ENCODE measurements at places on chromosomes 2 and 18.
A peak's percentile ranks its signal among the peaks of the same experiment; 100 is the strongest.

- no peak for DNase-seq
Measured at GRCh38 chr2:60899230-60899891, 18.0 kb downstream of the REL start.

- DNase-seq: peak; percentile 46
Measured at GRCh38 chr2:88690591-88691338, 708 bp upstream of the RPIA start.

DNA sequence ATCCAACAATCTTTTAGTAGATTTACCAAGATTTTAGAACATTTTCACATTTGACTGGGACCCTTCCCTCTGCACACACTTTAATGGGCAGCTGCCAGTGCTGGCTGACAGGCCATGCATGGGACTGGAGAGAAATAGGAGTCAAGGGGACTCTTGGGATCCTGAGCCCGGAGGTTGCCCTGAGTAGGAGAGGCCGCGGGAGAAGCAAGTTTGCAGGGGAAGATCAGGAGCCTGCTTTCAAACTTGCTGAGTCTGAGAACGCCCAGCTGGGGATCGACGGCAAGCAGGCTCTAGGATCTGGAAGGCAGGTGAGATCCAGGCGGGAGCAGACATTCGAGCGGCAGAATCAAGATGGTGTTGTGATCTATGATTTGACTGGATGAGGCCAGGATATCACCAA, 186.1 kb downstream of the HDAC4 start:
- no peak for DNase-seq

GRCh38 chr18:35443434-35443833, 54.3 kb downstream of the INO80C start:
- DNase-seq: no peak

- DNase-seq: no peak
Measured at GRCh38 chr2:203685081-203685621, 21.3 kb upstream of the CD28 start.

GRCh38 chr18:12421732-12422131, 14.0 kb downstream of the PRELID3A start:
- DNase-seq: no peak

- no peak for DNase-seq
Measured at GRCh38 chr2:237171396-237171795, 85.7 kb downstream of the COPS8 start.

GRCh38 chr2:13917958-13918357, 714.6 kb upstream of the LRATD1 start:
- no peak for DNase-seq

DNA sequence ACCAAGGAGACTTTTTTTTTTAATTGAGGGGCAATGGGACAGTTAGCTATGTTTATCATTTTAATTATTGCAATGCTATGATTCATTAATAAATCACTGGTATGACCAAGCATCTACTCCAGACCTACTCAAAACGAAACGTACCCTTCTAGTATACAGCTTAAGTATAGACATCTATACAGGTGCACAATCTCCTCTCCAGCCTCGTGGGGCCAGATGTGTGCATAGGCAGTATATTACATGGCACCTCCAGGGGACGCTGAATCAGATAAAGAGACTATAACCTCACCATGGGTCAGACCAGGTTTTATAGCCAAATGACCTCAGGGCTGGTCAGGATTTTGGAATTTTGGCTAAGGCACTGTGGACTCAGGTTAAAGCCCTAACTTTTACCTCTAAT, 86.6 kb downstream of the SS18 start:
- no peak for DNase-seq

DNA sequence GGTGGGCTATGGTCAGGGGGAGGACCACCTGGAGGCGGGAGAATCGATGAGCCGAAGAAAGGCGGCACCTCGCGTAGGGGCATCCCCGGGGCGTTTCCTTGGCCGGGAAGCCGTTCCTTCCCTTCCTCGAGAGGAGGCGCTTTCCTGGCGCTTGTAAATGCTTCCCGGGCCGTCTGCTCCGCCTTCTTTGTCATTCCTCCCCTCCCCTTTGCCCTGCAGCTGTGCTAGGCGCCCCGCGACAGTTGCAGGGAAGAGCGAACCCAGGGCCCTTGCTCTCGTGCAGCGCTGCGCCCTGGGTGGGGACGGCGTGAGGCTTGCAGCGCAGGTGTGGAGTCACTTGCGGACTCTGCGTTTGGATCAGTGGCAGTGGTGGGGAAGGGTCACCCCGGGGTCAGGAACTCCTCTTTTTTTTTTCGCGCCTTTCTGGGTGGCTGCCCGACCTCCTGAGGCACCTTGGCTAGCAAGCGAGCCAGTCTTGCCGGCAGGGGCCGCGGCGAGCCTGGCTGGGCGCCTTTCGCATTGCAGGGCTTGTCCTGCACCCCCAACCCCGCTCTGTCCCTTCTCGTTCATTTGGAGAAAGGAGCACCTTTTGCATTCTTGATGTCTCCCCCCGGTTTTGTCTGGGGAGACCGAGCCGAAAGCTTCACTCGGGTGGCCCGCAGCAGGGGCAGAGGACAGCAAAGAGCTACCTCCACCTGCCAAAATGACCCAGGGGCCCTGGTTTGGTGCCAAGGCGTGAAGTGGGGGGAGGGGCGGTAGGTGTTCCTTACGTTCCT, 858 bp downstream of the KCNS3 start:
- DNase-seq: peak; percentile 30

- DNase-seq: no peak
Measured at GRCh38 chr2:61478086-61478485, 7.2 kb upstream of the USP34 start.

- no peak for DNase-seq
Measured at GRCh38 chr2:101435001-101435862, 39.7 kb downstream of the RFX8 start.

- peak; percentile 63 for DNase-seq
Measured at GRCh38 chr18:62329691-62330454, 4.8 kb downstream of the TNFRSF11A start.

- DNase-seq: no peak
Measured at GRCh38 chr2:36452260-36452659, 96.7 kb downstream of the CRIM1 start.

GRCh38 chr18:23146861-23147469, 11.7 kb downstream of the CABLES1 start:
- no peak for DNase-seq

DNA sequence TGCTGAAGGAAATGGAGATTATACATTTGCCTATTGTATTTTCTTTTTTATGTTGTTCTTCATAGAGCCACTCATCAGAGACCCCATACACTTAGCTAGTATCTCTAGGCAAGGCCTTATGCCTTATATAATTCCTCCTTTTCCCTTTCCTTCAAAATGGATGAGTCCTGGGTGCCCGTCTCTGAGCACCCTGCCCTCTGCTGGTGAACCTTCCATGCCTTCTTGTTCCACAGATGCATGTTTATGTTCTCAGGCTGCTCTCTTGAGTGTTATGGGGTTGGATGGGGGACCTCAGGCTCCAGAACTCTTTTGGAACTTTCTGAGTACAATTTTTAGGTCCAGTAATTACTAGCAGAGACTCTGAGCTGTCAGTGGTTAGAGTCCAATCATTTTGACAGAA, 368.6 kb upstream of the SPRED2 start:
- no peak for DNase-seq

DNA sequence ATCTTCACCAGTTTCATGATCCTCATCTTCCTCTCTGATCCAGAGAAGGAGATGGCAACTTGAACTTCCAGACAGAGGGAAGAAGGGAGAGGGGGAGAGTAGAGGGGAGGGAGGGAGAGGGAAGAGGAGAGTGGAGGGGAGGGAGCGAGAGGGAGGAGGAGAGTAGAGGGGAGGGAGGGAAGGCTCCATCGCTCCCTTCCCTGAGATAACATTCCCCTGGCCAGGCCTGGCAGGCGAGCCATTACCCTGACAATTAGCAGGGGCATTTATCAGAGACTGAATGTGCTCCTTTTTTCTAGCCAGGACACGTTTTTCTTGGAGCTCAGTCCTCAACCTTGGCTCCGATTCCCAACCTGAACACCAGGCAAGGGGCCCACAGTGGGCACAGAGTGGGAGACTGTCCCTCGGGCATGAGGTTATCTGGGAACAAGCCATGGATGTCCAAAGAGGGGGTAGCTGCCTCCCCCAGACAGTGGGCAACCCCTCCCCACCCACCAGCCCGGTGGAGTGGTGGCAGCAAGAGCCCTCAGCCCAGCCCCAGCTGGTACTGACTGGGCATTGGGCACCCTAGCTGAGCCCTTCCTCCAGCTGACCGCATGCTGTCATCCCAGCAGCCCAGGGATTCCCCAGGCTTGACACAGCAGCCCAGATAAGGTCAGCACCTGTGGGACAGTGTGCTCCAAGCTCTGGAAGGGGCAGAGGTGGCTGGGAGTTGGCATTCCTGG, 81.8 kb downstream of the TNS1 start:
- DNase-seq: no peak

DNA sequence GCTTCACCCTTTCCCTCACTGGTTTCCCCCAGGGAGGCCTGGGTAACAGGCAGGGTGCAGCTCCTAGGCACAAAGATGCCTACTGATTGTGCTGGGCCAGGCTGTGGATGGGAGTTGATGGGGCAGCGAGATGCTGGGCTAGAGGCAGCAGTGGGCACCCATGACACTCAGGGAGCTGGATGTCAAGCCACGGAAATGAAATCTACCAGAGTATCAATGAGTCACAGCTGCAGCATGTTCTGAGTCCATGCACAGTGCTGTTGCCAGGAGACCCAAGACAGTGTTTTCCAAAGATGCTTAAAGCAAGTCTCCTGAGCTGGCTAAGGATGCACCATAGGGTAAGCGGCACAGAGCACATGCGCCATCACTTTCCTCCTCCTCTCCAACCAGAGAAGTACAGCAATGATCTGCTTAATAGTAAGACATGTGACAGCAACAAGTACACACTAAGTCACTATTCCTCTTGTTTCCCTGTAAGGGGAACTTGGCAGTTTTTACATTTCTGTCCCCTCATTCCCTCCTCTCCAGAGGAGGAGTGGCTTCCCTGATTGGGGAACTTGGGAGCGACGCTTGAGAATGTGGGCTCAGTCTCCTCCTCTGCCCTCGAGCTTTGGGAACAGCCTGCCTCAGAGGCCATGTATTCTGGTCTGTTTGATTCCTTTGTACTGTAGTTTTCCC, 57.2 kb downstream of the CDC42EP3 start:
- no peak for DNase-seq

DNA sequence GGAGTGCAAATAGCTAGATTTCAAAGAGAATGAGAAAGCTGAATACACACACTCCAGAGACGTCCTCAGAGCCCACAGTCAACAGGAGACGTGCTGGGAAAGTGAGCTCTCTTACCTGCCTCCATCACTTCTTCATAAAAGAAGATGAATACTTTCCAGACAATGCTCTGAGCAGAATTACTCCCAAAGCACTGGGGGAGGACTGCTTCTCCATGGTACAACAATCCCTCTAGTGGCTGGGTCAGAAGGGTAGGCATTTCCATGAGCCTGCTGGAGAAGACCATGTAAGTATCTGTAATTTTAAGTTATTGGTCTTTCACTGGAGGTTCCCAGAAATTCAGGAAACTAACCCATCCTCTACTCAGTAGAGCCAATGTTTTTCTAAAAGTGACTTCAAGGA, 190.3 kb downstream of the RBM43 start:
- no peak for DNase-seq

GRCh38 chr2:101608408-101609310, 88.8 kb upstream of the MAP4K4 start:
- DNase-seq: no peak

GRCh38 chr2:122682356-122682755, 926.9 kb downstream of the TSN start:
- DNase-seq: no peak

- no peak for DNase-seq
Measured at GRCh38 chr2:224400886-224401632, 848 bp downstream of the FAM124B start.

DNA sequence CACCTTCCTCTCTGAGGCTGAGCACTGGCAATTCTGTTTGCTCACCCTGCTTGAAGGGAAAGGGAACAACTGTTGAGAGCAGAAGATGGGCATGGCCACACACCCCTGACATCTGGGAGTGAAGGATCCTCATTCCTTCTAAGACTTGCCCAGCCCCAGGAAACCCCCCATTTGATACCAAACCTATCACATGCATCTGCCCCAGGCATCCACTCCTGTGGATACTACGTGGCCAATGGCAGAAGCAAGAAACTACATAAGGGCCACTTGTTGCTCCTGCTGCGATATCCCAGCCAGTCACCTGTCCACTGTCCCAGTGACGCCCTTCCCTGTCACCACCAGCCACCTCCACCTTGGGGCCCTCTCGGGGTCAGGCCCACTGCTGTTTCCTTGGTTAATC, 185.2 kb downstream of the SMAD2 start:
- no peak for DNase-seq

GRCh38 chr2:30753630-30754029, 53.6 kb downstream of the CAPN13 start:
- DNase-seq: no peak

- DNase-seq: no peak
Measured at GRCh38 chr2:146392186-146392585, 1452.6 kb upstream of the ACVR2A start.

DNA sequence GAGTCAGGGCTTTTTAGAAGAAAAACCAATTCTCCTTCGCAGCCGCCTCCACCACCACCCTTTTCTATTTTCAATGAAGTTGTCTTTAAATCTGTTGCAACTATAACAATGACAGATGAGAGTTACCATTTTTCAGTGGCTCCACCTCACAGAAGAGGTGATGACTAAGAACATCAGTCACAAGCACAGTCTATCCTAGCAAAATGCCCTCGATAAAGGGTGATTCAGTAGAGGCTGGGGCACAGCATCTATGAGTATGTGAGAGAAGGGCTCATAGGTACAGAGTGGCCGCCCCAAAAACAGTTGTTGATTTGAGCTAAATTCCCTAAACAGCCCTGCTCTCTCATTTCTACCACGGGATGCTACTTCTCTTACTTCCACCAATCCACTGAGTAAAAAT, 310.8 kb upstream of the MGAT5 start:
- DNase-seq: no peak

DNA sequence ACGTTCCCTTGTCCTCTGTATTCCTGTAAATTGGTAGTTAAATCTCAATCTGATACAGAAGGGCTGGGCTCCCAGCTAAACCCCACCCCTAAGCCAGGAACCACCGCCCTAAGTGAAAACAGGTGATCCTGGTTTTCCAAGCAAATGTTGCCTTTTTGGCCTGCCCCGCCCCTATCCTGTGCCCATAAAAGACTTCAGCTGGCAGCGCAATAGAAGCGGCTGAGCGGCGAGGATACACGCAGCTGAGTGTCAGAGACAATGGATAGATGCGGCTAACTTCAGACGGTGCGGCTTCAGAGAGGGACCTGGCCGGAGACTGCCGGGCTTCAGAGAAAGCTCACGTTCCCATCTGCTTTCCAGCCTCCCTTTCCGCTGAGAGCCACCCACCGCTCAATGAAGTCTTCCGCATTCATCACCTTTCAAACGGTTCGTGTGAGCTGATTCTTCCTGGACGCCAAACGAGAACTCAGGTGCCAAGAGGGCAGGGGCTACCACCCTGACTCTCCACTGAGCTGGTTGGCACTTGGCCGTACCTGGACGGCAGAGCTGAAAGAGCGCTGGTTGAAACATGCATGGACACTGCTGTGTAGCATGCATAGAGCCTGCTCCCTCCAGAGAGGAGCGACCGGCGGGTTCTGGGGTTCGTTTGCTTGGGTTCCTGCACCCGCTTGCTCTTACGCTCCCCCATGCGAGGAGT, 49.5 kb upstream of the POLE4 start:
- no peak for DNase-seq

GRCh38 chr2:142974288-142975024, 97.0 kb downstream of the KYNU start:
- DNase-seq: no peak

GRCh38 chr18:27616324-27616723, 431.2 kb upstream of the CHST9 start:
- DNase-seq: no peak

Measured in NCI-H2081 (cell line).